ENCODE measurements at places on chromosomes 3 and 15.

- no peak for DNase-seq
These were observed 751.7 kb downstream of the CADM2 start for GRCh38 chr3:85710490-85710889.

DNA sequence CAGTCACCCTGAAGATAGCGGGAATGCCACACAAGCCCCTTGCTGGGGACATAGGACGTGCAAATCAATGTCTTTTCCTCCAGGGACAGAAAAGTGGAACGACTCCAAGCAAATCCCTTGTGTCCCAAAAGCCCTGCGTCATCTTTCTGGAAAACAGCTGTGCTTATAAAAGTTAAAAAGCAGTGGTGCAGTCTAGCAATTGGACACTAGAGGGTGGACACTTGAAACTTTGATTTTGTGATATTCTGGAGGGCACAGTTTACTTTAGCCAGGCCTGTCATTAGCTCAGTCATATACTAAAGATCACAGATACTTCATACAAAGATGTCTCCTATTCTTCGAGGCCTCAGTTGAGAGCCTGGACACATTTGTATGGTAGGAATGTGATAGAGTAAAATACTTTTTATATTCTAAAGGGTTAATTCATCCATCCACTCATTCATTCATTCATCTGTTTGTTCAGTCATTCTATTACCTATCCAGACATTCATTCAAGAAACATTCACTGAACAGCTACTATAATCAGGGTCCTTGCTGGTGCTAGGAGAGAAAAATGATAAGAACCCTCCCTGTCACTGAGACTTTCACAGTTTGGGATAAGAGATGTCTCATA is 63.8 kb upstream of the ANKRD34C start:
- no peak for DNase-seq

- no peak for DNase-seq
These were observed 28.9 kb upstream of the GPD1L start for GRCh38 chr3:32077260-32078084.

GRCh38 chr3:45199837-45200648 is 26.0 kb downstream of the TMEM158 start:
- DNase-seq, result no peak

DNA sequence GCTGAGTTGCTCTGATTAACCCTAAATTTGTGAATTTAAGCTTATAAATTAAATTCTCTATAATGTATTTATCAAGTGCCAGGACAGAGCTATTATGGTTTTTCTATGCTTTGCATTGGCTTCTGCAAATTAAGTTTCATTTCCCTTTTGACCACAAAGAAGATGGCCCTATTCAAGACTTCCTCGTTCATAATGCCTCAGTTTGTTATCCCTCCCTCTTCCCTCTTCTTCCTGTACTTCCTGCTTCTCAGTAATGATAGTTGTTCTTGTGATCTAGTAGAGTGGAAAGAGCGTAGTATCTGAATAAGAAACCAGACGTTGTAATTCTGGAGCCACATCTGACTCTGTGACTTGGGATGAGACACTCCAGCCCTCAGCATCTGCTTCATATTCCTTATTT is 118.7 kb downstream of the CACNA1D start:
- DNase-seq, result no peak

- DNase-seq, result no peak
These were observed 398.9 kb upstream of the TPRG1 start for GRCh38 chr3:188772886-188773285.

DNA sequence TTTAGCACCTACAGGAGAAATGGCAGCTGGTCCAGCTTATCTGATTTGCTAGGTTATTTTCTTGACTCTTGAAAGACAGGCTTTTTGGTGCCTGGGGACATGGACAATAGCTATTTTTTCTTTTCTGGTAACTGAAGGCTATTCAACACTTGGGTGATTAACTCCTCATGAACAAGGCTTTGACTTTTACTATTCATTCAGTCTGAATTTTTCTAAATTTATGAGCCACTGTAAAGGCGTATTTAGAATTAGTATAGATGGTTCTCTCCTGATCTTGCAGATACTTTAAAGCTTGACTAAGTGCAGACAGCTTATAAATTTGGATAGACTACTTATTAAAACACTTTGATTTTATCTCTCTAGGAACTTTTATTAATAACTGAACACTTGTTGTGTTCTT is 18.4 kb upstream of the GFM1 start:
- no peak for DNase-seq

GRCh38 chr3:163890661-163891060 is 1187.6 kb downstream of the SI start:
- no peak for DNase-seq

DNA sequence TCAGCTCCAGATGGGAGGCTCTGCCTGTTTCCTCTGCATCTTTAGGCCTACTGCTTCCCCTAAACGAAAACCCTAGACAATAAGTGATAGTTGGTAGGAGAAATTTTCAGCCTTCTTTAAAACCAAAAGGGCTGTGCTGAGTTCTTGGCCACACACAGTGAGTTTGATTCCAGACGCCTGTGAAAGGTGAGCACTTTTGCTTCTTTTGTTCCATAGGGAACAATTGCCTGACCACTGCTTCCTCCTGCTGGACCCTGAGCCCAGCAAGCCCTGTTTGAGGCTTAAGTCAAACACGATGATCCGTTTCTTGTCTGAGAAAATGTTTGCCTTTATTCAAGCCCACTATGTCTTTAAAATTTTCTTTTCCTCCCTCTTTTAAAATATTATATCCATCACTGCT is 493.9 kb downstream of the ZIC1 start:
- DNase-seq, result no peak
